ENCODE measurements at places on chromosomes 7 and 10.

DNA sequence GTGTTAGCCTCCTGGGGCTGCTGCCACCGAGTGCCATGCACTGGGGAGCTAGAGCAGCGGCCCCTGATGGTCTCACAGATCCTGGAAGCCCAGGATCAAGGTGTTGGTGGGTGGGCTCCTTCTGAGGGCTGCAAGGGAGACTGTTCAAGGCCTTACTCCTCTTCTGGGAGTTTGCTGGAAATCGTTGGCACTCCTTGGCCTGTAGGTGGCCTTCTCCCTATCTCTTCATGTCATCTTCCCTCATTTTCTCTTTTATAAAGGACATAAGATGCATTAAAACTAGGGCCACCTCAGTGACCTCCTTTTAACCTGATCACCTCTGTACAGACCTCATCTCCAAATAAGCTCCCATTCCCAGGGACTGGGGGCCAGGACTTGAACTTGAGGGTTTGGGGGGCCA is 27.0 kb upstream of the ZNF862 start:
- peaks cover 6% of the 10 kb centered on the region for H3K4me1 ChIP-seq
- no peak overlapping the region for H3K4me3 ChIP-seq
- H3K36me3 ChIP-seq: peaks cover 10% of the 10 kb centered on the region

- H3K27ac ChIP-seq: no peak overlapping the region
- DNase-seq: no peak
- no peaks in the 10 kb centered on the region for H3K4me1 ChIP-seq
- no peaks in the 10 kb centered on the region for H3K36me3 ChIP-seq
- H3K4me3 ChIP-seq: no peak overlapping the region
These were observed 191.3 kb upstream of the PTPRZ1 start for GRCh38 chr7:121681700-121682099.

GRCh38 chr10:57579926-57580325 is 687.8 kb downstream of the IPMK start:
- H3K4me1 ChIP-seq: no peaks in the 10 kb centered on the region
- H3K4me3 ChIP-seq: no peak overlapping the region
- no peak overlapping the region for H3K27ac ChIP-seq
- no peaks in the 10 kb centered on the region for H3K27me3 ChIP-seq

DNA sequence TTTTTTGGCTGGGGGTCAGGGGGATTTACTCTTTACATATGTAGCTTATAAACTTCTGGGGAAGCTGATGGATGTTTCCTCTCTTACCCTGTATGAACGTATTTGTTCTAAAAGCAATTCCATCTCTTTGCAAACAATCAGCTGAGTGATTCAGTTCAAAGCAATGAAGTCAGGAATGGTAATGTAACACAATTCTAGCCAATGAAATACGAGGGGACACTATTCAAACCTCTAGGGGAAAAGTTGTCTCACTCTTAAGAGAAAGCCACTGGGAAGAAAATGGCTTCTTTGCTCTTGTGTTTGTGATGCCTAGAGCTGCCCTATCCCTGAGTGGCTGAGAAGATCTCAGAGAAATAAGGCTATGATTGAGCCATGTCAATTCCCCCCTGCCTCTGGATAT is 134.8 kb upstream of the SEMA3C start:
- no peaks in the 10 kb centered on the region for H3K4me1 ChIP-seq
- H3K27ac ChIP-seq: no peak overlapping the region
- no peak for DNase-seq
- no peak overlapping the region for H3K4me3 ChIP-seq
- no peaks in the 10 kb centered on the region for H3K27me3 ChIP-seq

- H3K27me3 ChIP-seq: no peaks in the 10 kb centered on the region
- peak overlapping the region; percentile 91 for H3K27ac ChIP-seq
- DNase-seq: no peak
- peaks cover 3% of the 10 kb centered on the region for H3K4me1 ChIP-seq
These were observed 58.3 kb upstream of the CALD1 start for GRCh38 chr7:134721171-134721570.

DNA sequence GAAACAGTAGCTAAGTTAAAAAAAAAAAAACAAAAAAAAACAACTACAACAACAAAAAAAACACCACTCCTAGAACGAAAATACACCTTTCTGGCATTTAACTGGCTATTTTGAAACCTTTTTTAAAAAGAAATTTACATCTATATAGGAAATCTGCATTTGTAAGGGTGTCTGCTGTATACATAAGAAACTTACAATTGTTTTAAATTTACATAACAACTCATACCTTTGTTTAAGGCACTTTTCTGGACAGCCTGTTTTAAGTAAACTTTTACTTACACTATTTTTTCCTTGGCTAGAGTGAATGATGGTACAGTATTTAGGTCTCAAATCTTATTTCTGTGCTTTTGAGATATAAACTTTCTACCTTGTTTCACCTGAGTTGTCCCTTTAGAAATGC is 34.0 kb upstream of the PAPSS2 start:
- H3K27me3 ChIP-seq: peaks cover 2% of the 10 kb centered on the region
- H3K27ac ChIP-seq: no peak overlapping the region
- H3K36me3 ChIP-seq: no peaks in the 10 kb centered on the region
- DNase-seq: no peak
- no peak overlapping the region for H3K4me3 ChIP-seq

DNA sequence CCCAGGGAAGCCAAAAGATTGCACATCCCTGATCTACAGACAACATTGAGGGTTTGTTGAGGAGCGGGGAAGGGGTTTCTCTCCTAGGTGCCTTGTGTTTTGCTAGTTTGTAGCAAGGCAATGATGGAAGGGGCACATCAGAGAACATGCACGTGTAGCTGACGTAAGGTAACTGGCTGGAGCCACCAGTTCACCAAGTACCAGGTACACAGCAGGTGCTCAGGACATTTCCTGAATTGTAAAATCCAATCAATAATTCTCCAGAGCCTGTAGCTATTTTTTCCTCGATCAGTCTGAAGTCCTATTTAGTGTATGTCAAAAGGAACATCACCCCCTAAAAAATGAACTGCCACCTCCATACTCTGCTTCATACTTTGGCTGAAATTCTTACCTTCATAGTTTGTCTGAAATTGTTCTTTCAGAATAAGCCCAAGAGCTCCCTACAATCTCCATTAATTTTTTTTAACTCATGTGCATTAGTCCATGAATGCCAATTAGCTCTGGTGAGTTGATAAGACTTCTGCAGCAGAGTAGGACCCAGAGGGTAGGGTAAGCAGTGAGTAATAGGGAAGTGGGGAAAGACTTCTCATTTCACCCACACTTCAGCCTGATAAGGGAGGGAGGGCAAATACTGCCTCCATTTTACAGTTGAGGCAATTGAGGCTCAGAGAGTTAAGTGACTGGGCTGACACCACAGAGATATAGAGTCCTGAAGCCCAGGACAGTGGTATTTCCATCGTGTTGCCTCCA is 36.0 kb upstream of the SLC26A3 start:
- H3K4me3 ChIP-seq: no peak overlapping the region
- H3K27ac ChIP-seq: no peak overlapping the region
- no peak for DNase-seq
- no peaks in the 10 kb centered on the region for H3K36me3 ChIP-seq
- H3K27me3 ChIP-seq: no peaks in the 10 kb centered on the region
- no peaks in the 10 kb centered on the region for H3K4me1 ChIP-seq

DNA sequence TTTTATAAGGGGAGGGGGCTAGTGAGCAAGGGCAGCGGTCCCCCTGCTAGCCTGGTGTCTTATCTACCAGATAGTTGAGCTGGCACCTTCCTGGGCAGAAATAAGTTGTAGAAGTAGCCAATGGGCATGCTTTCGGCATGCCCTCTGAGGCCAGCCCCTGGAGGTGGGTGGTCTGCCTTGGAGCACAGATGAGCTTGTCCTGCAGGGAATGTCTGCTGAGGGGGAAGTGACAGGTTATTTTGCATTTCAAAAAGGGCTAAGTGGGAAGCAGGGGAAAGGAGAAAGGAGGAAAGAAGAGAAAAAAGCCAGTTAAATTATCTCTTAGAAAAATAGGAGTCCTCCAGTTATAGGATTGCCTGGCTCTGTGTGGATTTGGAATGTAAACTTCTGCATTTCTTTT is 88.9 kb downstream of the GPR26 start:
- DNase-seq: no peak
- H3K36me3 ChIP-seq: no peaks in the 10 kb centered on the region
- H3K4me3 ChIP-seq: no peak overlapping the region

GRCh38 chr10:76727038-76727437 is 910.6 kb downstream of the KCNMA1 start:
- no peaks in the 10 kb centered on the region for H3K27me3 ChIP-seq

- no peaks in the 10 kb centered on the region for H3K27me3 ChIP-seq
- H3K4me3 ChIP-seq: no peak overlapping the region
- no peak overlapping the region for H3K27ac ChIP-seq
- no peaks in the 10 kb centered on the region for H3K36me3 ChIP-seq
- DNase-seq: no peak
These were observed 654.7 kb upstream of the ZWINT start for GRCh38 chr10:57015595-57016318.
